ENCODE measurements at places on chromosomes 1 and 21.

- DNase-seq, result no peak
Observed at GRCh38 chr1:62288662-62289061, 30.6 kb downstream of the KANK4 start.

DNA sequence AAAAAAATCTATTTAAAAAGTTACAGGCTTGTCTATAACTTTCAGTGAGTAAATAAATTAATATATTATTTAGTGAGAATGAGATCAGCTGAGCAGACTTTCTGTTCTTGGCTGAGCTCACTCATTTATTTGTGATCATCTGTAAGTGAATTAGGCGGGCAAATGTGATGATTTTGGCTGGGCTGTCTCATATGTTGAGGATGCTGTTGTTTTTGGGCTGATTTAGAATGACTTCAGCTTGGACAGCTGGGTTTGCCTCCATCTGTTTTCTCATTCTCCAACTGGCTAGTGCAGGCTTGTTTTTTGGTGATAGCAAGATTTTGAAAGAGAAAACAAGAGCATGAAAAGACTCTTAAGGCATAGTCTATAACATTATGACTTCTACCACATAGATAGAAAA, 475.8 kb upstream of the OLFM3 start:
- DNase-seq, result no peak

- DNase-seq, result no peak
Observed at GRCh38 chr1:207025146-207025880, 7.2 kb downstream of the C1orf116 start.

DNA sequence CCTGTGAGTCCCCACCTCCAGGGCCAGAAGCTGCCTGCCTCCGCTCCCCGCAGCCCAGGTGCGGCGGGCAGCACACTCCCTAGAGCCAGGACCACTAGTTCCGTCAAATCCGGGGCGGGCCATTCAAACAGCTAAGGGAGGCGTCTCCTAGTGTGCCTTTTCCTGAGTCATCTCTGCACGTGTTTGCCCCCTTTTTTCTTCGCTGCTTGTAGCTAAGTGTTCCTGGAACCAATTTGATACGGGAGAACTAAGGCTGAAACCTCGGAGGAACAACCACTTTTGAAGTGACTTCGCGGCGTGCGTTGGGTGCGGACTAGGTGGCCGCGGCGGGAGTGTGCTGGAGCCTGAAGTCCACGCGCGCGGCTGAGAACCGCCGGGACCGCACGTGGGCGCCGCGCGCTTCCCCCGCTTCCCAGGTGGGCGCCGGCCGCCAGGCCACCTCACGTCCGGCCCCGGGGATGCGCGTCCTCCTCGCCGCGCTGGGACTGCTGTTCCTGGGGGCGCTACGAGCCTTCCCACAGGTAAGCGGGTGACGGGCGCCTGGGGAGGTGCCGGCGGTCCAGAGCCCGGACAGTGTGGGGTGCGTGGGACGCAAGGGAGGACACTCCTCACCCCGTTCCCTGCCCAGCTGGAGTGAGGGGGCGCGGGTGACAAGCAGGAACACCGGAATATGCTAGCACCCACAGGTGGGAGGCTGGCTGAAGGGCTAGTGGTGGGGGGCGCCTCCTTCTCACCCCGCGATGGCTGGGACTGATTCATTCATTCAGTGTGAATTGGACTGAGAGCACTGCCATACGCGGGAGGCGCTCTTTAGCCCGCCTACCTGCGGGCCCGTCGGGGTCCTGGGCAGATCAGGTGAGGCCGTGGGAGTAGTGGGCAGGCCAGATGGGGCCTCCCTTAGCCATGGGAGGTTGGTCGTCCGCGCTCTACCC, at the start of gene TNFRSF8:
TSS of gene TNFRSF8 (plus strand) at position 163 of the 932 bp plus-strand sequence. CDS start at position 459, 296 bp downstream.
- DNase-seq, result no peak

- DNase-seq, result no peak
Observed at GRCh38 chr21:25983745-25984144, 186.8 kb downstream of the APP start.

- no peak for DNase-seq
Observed at GRCh38 chr1:4494558-4494957, 159.9 kb upstream of the AJAP1 start.

- DNase-seq, result no peak
Observed at GRCh38 chr21:38777015-38777414, 28.7 kb upstream of the ETS2 start.

- DNase-seq, result no peak
Observed at GRCh38 chr1:77888781-77889642, 588 bp downstream of the NEXN start.

- DNase-seq, result no peak
Observed at GRCh38 chr1:156794506-156795373, 21.9 kb downstream of the SH2D2A start.

GRCh38 chr1:67338642-67339041, 31.0 kb downstream of the IL12RB2 start:
- no peak for DNase-seq
